Lung (tissue), 17 donors: ENCODE measurements at places on chromosomes 6 and 20.

GRCh38 chr20:16240355-16240754 is 332.9 kb downstream of the KIF16B start:
- DNase-seq = no peak

DNA sequence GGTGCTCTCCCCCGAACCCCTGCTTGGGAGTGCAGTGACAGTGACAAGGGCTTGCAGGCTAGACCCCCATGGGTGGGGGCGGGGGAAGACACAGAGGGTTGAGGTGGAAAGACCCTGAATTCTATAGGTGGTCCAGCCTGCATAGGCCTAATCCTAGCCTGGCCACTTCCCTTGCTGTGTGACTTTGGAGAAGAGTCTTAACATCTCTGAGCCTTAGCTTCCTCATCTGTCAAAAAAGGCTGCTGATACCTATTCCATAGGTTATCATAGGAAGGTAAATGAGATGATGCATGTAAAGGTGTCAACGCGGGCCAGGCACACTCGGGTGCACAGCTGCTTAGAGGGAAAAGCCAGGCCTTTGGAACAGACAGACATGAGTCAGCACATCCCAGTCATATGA is 15.8 kb downstream of the BPIFB4 start:
- DNase-seq = no peak

DNA sequence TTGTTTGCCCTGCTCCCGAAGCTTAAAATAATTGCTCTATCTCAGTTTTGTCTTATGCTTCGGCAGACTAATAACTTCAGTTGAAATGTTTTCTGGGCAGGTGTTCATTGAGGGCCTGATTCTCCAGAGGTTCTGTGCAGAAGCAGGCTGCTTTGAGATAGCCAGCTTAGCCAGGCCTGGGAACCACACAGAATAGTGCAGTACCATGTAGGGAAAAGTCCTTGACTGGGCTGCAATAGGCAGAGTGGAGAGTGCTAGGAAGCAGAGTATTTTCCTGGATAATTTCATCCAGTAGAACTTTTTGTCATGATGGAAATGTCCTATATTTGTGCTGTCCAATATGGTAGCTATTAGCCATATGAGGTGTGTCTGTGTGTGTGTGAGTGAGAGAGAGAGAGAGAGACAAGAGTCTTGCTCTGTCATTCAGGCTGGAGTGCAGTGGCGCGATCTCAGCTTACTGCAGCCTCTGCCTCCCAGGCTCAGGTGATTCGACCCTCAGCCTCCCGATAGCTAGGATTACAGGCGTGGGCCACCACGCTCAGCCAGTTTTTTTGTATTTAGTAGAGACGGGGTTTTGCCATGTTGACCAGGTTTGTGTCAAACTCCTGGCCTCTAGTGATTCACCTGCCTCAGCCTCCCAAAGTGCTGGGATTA is 15.9 kb downstream of the TOP1 start:
- DNase-seq = no peak

DNA sequence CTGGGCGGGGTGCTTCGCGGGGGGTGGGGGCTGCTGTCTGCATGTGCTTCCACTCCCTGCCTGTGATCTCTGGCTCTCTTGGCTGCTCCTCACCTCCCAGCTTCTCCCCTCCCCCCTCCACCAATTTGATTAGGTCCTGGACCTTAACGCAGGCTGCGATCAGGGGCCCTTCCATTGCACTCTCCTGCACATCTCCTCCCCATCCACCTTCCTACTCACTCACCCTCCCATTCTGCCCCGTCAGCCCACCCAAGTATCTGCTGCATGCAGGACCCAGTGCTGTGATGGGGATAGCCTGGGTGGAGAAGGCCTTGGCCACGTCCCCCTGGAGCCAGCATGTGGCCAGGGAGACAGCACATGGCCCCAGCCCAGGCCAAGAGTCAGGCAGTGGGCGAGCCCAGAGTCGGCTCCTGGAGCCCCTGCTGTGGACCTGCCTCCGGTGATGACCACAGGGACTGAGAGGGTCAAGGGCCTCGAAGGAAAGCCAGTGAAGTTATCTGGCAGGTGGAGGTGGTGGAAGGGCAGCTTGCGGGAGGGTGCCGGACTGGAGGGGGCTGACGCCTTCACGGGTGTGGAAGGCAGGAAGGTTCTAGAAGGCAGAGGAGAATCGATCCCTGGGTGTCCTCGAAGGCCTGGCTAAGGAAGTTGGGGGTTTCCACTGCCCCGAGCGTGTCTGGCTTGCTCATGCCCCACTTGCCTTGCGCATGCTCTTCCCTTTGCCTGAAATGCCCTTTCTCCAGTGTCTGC is 40.7 kb downstream of the SRC start:
- no peak for DNase-seq

GRCh38 chr6:9789201-9789600 is 625.7 kb downstream of the TFAP2A start:
- no peak for DNase-seq

DNA sequence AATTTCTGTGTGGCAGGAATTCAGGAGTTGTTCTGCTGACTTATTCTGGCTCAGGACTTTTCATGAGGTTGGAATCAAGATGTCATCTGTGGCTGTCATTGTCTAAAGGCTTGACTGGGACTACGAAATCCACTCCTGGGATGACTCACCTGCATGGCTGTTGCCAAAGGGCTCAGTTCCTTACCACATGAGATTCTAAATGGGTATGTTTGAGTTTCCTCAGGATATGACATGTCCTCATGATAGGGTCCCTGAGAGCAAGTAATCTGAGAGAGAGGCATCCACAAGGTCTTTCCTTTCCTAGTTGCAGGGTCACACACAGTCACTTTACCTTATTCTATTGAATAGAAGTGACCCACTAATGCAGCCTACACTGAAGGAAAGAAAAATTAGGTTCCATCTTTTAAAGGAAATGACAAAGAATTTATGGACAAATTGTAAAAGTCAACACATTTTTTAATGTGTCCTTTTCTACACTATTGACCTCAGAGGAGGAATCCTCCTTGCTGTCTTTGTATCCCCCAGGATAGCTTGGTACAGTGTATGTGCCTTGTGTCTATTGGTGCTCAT is 1025.0 kb upstream of the GJE1 start:
- DNase-seq = no peak

- DNase-seq = peak; percentile 38
These were observed 19.6 kb downstream of the RTN4IP1 start for GRCh38 chr6:106609699-106610098.

- DNase-seq = no peak
These were observed 319.4 kb downstream of the BTBD9 start for GRCh38 chr6:38320358-38320757.

GRCh38 chr20:47201074-47201730 is 155.3 kb downstream of the ZMYND8 start:
- DNase-seq = no peak

- no peak for DNase-seq
These were observed 114.5 kb downstream of the FYN start for GRCh38 chr6:111758608-111759329.

- no peak for DNase-seq
These were observed 96.2 kb downstream of the RPP40 start for GRCh38 chr6:4907602-4908001.
